ENCODE measurements at places on chromosomes 12 and 14.

DNA sequence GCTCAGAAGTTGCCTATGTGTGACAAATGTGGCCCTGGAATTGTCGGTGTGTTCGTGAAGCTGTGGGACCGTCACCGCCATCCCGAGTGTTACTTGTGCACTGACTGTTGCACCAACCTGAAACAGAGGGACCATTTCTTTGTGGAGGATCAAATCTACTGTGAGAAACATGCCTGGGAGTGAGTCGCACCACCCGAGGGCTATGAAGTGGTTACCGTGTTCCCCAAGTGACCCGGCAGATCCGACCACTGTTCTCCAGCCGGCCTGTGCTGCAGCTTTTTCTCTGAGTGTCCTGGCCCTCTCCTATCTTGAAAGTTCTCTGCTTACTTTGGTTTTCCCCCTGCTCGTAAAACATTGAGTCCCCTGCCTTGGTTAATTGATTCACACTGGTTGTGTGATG lies 65.3 kb downstream of the VCPKMT start:
- DNase-seq = no peak

- DNase-seq = no peak
These were observed 143.9 kb upstream of the NAV3 start for GRCh38 chr12:77686760-77687159.

GRCh38 chr14:68788996-68789820 lies 3.7 kb downstream of the ZFP36L1 start:
- DNase-seq = peak; percentile 79

- DNase-seq = no peak
These were observed 32.3 kb downstream of the NRDE2 start for GRCh38 chr14:90299408-90299807.

DNA sequence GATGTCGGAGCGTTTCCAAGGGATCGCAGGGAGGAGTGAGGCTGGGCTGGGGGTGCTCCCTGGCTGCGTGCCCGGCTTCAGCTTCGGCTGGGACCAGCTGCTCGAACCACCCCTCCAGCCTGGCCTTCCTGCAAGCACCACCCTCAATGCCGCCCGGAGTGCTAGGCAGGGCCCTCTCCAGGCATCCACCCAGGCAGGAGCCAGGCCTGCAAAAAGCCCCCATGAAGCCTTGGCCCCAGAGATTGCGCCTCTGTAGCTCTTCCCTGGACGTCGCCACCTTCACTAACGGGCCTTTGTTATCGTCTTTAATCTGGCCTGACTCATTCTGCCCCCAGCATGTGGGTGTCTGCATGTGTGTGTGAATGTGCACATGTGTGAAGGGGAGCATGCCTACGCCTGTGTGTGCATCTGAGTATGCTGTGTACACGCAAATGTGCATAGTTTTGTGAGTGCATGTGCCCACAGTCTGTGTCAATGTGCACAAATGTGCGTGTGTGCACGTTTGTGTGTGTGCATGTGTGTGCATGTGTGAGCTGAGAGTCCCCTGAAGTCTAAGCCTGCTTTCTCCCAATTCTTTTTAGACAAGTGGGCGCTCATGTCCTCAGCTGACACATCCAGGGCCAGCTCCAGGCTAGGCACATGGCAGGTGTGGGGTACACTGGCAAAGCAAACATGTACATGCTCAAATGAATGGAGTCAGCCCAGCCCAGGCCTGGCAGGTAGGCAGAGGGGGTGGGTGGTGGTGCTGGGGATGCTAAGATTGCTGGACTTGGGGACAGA lies 195.4 kb upstream of the C14orf180 start:
- DNase-seq = no peak

- DNase-seq = no peak
These were observed 700.7 kb downstream of the LRFN5 start for GRCh38 chr14:42307239-42307825.

DNA sequence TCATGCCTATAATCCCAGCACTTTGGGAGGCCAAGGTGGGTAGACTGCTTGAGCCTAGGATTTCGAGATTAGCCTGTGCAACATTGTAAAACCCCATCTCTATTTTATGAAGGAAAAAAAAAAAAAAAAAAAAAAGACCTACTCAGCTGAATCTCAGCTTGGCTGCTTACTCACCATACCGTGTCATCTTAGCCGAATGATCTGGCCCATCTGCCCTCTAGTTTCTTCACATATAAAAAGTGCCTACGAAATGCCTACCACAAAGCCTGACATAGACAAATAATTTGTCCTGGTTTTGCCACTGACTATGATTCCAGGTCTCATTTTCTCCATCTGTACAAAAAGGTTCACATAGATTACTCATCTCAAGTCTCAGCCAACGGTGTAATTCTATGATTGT lies 10.1 kb downstream of the DIABLO start:
- DNase-seq = no peak

DNA sequence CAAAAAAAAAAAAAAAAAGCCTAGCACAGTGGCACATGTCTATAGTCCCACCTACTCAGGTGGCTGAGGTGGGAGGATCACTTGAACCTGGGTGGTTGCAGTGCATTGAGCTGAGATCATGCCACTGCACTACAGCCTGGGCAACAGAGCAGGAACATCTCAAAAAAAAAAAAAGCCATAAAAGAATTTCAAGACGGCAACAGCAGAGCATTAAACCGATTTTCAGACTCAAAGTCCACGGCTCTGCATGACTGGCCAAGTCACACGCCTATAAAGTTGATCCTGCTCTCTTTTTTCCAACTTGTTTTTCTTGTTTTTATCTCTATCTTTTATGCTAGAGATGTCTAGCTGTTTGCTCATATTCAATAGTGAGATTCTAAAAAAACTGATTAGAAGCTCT lies 45.3 kb downstream of the FBXO34 start:
- DNase-seq = no peak

DNA sequence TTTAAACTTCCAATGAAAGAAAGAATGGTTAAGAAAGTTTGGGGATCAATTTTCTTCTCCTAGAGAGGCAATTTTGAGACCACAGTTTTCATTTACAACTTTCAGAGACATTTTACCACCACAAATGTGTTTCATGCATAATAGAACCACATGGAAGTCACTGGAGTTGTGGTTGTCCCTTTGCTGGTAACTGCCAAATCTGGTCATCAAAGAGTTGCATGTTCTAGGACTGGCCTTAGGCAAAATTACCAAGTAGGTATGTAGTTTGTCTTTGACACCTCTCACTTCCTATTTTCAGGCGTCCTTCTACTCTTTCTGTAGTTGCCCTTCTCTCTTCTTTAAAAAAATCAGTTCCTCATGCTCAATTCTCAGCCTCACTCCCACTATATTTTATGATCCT lies 54.3 kb upstream of the TMX1 start:
- DNase-seq = no peak

GRCh38 chr12:6925540-6926279 lies 2.0 kb upstream of the ATN1 start:
- no peak for DNase-seq

DNA sequence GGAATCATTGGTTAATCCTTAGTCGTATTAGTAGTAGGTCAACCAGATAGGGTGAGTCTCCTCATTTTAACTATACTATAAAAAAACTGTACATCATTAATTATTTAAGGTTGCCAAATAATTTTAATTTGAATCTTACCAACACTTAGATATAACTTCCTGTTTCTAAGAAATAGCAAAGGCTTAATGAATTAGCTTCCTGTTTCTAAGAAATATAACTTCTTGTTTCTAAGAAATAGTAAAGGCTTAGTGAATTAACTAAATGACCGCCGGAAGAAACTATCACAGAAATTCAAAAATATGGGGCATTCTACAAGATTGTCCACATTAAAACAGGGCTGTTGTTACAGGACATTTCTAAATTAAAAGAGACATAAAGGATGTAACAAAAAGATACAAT lies 392.9 kb upstream of the FOXG1 start:
- no peak for DNase-seq

DNA sequence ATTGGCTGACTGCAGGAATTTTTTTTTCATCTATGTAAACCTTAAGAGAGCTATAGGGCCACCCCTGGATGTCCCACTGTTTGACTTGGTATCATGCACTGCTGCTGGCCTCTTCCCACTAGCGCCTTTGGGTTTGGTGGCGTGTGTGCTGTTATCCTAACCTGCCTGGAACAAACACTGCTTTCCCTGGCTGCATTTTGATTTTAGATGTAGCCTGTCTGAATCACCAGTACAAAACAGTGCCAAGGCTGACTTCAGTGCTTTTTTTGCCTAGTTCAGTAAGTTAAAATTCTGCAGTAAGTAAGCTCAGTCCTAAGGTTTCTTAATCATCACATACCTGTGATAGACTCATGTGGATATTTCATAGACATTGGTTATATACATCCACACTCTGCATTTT lies 99.2 kb downstream of the EML1 start:
- DNase-seq = no peak

DNA sequence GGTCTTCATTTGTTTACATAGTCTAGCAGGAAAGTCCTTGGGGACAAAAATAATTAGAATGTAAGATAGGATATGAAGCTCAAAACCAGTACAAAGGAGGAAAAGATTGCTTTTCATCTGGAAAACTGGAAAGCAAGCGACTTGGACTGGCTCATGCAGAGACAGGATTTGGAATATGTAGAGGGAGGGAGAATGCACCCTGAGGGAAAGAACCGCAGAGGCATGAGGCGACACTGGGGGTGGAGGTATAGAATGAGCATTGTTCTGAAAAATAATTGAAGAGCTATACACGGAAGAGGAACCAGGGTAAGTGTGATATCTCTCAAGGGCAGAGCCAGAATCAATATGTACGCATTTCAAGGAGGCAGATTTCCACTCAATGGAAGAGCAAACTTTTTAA lies 85.5 kb downstream of the PLEKHG3 start:
- no peak for DNase-seq

DNA sequence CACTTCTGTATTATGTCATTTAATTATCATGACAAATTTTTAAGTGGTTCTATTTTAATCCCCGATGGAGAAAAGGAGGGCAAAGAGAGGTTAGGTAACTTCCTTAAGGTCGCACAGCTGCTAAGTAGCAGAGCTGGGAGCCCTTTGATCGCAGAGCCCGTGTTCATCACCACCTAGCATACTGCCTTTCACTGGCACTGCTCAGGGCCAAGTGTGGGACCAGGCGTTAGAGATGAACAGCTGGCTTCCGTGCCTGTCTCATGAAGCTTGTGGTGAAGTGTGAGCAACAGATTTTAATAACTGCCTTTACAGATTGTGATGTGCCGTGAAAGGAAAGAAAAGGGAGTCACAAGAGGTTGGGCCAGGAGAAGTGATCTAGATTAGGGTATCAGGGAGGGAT lies 273.6 kb downstream of the AKAP6 start:
- DNase-seq = no peak

DNA sequence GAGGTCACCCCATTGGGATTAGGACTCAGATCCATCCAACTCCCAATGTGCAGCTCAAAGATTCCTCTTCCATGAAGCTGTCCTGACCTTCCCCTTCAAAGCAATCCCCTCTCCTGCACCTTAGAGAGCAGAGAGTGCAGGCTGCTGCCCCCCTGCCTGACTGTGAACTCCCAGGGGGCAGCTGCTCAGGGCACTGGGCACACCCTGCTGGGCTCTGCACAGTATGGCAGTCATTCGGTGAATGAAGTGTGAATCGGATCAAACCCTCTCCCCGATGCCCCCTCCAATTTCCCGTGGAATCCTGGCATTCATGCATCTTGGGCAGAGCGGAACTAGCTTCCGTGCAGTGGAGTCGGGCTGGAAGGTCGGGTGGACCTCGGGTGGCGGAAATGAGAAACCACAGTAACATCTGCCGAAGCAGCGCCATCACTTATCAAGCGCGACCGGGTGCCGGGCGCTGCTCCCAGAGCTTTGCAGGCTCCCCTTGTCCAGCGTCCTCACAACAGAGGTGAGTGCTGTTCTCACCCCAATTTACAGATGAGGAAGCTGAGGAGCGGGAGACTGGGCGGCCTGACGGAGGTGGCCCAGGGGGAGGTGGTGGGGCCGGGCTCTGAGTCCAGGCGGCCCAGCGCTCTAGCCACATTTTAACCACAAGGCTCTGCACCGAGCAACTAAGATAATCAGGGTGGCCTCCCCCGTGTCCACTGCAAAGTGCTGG lies 14.7 kb downstream of the GALNT9 start:
- DNase-seq = no peak

GRCh38 chr12:77685112-77685511 lies 145.6 kb upstream of the NAV3 start:
- DNase-seq = no peak

DNA sequence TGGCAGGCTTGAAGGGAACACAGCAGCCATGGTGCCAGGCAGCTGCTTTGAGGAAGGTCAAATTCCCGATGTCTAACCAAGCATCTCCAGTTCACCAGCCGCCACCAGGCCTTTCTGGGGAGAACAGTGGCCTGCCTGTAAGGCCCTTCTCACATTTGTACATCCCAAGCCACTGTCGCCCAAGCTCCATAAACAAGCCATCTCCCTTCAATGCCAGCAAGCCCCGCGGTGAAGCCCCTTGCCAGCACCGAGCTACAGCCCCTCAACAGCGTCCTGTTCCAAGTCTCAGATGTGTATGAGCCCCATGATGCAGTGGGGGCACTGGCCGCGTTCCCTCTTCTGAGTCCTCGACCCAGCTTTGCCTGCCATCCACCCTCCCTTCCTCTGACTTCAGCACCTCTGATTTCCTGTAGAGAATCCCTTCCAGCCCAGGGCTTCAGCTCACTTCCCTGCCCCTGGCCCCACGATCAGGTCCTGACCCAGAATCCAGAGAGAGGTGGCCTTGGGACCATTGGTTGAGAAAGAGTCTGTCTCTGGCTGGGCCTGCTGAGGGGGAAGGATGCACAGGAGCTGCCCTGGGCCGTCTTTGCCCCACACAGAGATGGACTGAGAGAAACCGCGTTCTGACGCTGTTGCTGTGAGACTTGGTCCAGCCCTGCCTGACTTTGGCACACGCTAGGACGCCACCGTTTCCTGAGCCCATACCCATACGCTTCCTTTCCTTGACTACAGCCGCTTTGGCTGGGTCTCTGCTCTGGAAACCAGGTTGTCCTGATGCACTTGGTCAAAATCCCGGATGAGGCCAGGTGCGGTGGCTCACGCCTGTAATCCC lies 1.9 kb upstream of the MMP17 start:
- DNase-seq = no peak

DNA sequence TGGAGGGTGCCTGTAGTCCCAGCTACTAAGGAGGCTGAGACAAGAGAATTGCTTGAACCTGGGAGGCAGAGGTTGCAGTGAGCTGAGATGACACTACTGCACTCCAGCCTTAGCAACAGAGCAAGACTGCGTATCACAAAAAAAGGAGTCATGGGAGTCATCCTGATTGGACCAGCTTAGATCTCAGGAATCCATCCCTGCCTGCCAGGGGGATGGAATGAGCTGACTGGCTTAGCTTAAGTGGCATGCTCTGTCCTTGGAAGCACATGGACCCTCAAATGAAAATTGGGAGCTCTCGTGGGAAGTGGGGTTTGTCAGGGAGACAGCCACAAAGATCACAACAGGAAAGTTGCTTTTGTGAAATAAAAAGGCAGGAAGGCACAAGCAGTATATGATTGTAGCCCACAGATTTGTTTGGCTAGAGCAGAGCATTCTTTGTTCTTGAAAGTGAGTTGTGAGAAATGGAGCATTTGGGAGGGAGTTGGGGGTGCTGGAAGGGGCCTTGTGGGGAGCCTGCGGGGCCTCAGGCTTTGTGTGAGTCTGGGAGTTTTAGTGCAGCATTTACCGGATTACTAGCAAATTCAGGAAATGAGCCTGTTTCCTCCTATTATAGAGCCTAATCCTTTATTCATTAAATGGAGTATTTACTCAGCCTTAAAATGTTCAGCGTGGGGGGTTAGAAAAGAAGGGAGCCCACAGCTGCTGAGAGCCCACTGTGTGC lies 30.7 kb downstream of the DGLUCY start:
- DNase-seq = no peak
